ENCODE measurements at places on chromosomes 6 and 20.

DNA sequence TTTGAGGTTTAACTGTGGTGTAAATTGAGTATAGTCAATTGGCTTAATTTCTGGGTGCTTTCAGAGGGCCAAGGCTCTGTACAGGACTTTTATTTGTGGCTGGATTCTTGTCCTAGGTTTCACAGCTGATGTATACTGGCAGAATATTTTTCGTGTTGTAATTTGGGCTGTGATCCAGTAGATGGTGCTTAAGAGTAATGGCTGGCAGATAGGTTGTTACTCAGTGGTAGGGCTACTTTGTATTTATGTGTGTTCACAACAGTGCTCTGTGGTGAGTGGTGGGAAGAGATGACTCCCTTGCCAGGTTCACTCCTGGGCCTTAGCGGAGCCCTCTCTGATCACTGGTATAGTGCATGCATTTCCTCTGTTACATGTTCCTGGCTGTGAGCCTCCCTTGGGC is 34.5 kb upstream of the FERMT1 start:
- no peak for DNase-seq

DNA sequence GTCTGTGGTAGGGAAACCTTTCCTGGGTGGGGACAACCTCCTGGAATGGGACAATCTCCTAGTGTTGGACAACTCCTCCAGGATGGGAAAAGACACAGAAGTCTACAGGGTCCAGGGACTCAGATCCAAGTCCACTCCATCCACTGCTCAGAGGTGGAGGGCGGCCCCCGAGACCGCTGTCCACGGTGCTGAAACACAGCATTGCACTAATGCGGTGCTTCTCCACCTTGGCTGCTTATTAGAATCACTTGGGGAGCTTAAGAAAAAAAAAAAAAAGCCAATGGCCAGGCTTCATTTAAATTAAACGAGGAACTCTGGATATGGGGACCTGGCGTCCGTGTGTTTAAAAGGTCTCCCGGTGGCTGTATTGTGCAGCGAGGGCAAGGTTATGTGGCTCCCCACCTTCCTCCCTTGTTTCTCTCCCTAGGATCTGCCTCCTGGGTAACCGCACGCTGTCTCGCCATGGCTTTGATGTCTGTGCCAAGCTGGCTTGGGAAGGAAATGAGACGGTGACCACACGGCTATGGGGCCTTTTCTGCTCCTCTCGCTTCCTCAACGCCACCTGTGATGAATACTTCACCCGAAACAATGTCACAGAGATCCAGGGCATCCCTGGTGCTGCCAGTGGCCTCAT is 12.0 kb downstream of the SLC12A5 start:
- no peak for DNase-seq

DNA sequence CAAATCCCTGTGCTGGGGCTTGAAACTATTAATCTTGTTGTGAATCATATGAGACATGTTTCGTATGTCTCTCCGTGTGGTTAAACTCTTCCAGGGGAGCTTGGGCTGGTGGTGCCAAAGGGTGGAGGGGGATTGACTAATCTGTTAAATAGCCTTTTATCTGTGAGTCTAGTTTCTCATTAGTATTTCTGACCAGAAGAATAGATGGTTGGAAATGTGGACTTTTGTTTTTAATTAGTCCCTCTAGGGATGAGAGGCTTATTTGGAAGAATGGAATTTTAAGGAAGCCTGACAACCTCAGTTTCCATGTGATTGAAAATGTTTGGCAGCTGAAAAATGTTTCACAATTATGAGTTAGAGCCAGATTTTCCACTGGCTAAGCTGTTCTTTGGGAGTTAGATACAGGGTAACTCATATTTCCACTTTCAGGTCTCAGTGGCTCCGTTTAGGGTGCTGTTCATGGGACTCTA is 117.3 kb downstream of the BCKDHB start:
- no peak for DNase-seq

DNA sequence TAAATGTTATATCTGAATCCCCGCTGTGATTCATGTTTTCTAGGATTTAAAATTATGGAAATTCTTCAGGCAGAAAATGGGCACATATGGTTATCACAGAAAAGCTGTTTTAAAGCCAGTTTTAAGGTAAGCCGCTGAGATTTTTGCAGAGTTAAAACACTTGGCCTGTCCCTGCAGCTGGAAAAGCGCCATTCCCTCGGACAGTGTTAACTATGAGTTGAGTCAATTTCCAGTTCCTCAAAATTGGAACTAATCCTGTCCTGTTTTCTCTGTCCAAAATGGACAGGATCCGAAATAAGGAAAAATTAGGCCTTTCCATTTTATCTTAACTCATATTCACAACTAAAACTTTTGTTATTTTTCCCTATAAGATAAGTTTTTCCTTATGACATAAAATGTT is 225.2 kb downstream of the SAMD5 start:
- no peak for DNase-seq

DNA sequence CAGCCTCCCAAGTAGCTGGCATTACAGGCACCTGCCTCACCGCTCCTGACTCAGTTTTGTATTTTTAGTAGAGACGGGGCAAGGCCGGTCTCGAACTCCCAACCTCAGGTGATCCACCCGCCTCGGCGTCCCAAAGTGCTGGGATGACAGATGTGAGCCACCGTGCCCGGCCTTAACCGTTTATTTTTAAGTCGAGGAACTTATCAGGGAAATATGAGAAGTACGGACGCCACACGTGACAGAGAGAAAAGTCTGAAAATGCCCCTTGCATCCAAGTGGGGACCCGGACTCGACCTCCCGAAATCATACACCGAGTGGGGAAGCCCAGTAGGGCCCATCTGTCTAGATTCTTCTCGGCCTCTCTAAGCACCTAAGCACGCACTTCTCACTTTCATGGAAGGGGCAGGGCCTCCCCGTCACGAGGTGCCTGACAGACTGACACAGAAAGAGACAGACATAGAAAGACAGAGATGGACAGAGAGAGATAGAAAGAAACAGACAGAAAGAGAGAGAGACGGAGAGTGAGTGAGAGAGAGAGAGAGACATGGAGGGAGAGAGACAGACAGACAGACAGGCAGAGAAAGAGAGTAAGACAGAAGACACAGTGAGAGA is 756.5 kb upstream of the DEFB115 start:
- DNase-seq: no peak

GRCh38 chr20:46811224-46812084 is 83.2 kb upstream of the EYA2 start:
- DNase-seq: no peak

DNA sequence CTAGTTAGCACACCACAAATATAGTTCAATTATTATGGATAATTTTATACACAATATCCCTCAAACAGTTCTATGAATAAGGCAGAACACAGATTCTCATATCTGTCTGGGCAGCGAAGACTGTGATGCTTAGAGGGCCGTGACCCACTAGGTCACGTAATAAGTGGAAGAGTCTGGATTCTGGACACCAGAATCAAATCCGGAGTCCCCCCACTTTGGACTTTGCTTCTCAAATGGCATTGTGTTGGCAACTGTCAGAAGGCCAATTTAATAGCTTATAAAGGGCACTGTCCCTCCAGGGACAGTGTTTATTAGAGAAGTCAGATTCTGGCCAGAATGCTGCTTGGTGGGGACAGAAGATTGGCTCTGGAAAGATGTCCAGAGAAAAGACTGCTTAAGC is 6.8 kb upstream of the CCDC167 start:
- DNase-seq: no peak

GRCh38 chr20:43914311-43915210 is at the start of gene TOX2:
Gene TOX2 (plus strand): TSS chr20:43914852. CDS start chr20:43914892, 40 bp downstream.
- DNase-seq: peak; percentile 50

GRCh38 chr6:145863988-145864616 is 49.5 kb upstream of the FBXO30 start:
- DNase-seq: no peak

GRCh38 chr20:1526896-1527295 is 30.6 kb downstream of the SIRPD start:
- no peak for DNase-seq

DNA sequence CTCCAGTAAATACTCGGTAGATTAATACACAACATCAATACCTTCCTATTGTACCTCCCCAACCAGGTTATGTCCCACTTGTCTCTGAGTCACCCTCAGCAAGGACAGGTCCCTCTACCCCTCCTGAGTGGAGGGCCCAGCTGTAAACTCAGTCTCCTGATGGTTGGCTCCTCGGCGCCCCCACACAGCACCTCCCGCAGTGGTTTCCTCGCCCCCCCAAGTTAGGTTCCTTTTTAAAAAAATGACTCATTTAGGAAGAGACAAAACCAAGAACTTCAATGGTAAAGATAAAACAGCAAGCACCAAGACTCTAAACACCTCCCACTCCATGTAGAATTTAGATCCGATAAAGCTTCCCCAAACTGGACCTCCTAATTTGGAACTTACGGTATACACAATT is 83.5 kb downstream of the TRERF1 start:
- DNase-seq: no peak

- DNase-seq: no peak
These were observed 35.0 kb downstream of the RNF144B start for GRCh38 chr6:18422136-18422535.

DNA sequence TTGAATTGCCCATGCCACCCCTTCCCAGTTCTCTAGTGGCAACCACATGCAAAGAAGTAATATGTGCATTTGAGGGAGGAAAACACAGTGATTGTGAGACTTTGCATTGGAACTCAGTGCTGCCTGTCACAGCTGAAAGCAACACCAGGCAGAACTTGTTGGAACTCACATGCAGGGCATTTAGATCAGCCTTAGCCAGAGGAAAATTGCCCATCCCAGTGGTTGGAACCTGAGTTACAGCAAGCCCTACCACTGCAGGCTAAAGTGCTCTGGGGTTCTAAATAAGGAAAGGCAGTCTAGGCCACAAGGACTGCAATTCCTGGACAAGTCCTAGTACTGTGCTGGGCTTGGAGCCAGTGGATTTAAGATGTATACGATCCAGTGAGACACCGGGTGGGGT is 245.3 kb upstream of the UFL1 start:
- no peak for DNase-seq

DNA sequence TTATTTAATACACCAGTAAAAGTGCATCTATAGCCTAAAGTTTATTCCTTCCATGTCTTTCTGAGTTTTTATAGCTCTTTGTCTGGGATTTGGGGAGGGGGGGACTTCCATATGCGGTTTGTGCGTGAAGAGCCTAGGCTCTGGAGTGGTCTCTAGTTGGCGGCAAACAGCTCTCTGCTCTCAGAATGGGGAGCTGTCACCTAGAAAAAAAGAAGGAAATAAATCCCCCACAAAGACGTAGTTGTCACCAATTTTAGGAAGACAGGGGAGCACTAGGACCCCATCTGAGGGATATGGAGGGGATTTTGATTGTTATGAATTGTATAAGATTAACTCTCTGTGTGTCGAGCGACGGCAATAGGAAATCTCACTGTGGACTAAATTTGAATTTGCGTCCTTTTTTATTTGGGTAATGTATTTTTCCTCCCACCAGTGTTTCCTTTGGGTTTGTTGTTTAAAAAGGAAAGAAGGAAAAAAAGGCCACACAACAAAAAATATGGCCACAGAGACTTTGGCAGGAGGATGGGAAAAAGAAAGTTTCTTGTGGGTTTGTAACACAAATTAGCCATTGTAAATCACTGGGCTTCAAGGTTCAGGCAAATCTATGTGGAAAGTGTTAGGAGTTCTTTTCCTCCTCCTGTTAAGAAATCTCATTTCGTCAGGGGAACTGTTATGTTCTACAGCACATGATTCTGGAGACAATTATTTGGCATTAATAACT is 7.4 kb downstream of the POU3F2 start:
- no peak for DNase-seq

- no peak for DNase-seq
These were observed 23.3 kb downstream of the NOX3 start for GRCh38 chr6:155432293-155432692.

GRCh38 chr6:71851214-71851613 is 35.1 kb upstream of the RIMS1 start:
- no peak for DNase-seq

GRCh38 chr20:4876301-4876700 is 125.0 kb downstream of the SLC23A2 start:
- no peak for DNase-seq

DNA sequence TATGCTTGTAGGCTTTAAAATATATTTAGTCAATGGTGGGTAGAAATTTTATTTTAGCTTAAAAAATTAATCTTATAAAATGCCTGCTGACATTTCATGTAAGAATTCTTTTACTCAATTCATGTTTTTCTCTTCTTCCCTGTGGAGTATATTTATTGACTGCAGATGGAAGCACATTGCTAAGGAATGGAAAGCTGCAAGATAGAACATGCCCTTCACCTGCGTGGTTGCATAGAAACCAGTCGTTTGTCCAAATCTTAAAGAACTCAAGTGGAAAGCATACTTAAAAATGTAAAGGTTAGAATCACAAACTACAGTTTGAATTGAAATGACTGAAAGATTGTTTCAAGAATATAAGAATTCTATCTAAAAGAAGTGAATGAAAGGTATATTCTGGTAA is 30.7 kb downstream of the C6orf163 start:
- DNase-seq: no peak

DNA sequence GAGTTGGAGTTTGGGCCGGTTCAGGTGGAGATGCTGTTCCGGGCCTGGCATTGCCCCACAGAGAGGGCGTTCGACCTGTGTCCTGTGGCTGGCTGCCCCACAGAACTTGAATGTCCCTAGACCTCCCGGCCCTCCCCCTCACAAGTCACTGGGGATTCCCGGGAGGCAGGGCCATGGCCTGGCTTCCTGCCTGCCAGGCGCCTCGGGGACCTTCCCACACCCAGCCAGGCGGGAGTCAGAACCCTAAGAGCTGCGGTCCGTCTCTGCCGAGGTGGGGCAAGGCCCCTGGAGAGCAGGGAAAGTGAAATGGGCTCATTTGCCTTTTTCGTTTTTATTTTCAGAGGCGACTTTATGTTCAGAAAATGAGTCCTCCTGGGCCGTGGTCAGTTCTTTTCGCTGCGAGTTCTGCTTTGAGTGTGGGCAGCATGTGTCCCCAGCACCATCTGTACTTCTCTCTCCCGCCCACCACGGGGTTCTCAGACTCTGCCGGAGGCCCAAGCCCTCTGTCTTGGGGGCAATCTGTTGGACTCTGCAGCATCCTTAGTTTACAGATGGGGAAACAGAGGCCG is 8.5 kb downstream of the RBM38 start:
- no peak for DNase-seq

DNA sequence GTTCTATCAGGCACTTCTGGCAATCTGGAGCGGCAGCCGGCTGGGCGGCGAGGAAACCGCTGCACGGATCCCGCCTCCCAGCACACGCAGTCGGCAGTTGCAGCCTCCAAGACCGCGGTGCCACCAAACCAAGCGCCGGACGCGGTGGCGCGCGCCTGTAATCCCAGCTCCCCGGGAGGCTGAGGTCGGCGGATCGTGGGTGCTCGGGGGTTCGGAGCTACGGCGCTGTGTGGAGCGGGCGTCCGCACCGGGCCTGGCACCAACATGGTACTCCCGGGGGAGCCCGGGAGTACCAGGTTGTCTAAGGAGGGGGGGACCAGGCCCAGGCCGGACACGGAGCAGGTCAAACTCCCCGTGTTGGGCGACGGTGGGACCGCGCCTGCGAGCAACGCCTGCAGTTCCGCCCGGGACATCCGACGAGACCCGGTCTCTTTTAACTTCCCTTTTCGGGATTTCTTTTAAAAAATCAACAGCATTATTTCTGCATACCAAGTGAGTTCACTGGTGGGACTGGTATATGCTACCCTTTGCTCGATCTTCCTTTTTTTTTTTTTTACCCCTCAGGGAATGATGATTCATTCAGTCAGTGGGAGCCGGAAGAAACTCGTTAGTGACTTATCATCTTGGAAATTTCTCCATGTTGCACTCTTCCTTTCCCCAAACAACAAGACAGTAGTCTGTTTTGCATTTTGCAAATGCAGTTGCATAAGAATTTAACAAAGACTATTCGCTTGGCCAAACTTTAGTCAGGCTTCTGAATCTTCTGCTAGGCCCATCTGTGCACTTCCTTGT is 27.6 kb downstream of the ZNF311 start:
- DNase-seq: peak; percentile 28

Measured in T-helper 1 cell (primary cell).